ENCODE measurements at places on chromosomes 2 and 18.

DNA sequence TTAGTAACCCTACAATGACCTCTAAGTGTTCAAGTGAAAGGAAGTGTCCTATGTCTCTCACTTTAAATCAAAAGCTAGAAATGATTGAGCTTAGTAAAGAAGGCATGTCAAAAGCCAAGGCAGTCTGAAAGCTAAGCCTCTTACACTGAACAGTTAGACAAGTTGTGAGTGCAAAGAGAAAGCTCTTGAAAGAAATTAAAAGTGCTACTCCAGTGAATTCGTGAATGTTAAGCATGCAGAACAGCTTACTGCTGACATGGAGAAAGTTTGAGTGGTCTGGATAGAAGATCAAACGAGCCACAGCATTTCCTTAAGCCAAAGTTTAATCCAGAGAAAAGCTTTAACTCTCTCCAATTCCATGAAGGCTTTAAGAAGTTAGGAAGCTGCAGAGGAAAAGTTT lies 373.7 kb downstream of the NR4A2 start:
- DNase-seq: no peak

GRCh38 chr2:100707016-100707947 lies 112.7 kb upstream of the NPAS2 start:
- DNase-seq: no peak

DNA sequence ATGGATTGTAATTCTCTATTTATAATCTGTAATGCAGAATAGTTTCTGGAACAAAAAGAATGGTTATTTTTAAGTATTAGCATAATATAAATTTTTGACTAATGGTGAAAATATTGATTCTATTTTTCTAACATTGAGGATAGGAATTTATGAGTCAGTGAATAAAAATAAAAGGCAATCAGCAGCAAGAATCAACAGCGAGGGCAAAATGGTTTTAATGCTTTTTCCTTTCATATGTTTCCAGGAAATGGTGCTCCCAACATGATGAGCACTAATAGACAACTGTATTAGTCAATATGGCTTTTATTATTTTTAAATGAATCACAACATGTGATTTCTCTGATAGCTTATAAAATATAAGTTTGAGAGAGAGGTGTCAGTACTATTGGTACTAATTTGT lies 90.7 kb upstream of the TFPI start:
- no peak for DNase-seq

DNA sequence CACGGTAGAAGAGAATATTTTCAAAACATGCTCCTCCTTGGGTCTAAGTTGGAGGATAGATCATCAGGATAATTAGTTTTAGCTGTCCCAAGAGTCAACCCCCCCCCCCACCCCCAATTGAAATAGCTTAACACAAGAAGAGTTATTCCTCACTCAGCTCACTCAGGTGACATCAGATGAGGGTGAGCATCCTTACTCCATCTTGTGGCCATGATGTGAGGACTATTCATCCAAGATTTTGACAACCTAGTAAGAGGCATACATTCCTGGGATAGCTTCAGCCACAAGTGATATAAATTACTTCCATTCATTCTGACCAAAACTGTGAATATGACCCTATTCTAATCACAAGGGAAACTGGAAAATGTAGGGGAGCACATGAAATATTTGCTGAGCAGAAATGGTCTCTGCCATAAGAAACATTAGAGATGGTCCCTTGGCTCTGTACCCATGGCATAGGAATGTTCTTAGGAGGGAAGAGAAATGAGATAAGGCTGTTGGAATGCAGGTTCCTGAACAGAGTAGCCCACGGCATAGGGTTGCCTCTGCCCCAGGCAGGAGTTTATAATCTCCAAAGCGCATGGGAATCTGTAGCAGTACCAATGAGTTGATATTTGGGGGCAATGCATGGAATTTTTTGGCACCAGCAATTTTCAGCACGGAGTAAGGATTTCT lies 257.2 kb downstream of the CYRIA start:
- DNase-seq: no peak

DNA sequence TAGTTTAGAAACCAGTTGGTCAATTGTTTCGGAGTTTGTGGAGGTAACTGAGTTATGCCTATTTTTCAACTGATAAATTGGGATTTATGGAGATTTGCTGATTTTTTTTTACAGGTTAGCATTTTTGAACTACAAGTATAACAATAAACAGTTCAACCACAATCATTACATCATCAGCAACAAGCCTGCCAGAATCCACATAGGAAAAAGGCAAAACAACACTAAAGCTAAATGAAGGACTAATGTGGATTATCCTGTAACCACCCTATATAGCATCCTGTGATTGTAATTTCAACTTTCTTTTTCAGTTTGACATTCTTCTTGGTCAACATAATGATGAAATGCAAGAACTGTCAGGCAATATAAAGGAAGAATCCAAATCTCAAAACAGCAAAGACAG lies 76.5 kb downstream of the CCDC102B start:
- no peak for DNase-seq

DNA sequence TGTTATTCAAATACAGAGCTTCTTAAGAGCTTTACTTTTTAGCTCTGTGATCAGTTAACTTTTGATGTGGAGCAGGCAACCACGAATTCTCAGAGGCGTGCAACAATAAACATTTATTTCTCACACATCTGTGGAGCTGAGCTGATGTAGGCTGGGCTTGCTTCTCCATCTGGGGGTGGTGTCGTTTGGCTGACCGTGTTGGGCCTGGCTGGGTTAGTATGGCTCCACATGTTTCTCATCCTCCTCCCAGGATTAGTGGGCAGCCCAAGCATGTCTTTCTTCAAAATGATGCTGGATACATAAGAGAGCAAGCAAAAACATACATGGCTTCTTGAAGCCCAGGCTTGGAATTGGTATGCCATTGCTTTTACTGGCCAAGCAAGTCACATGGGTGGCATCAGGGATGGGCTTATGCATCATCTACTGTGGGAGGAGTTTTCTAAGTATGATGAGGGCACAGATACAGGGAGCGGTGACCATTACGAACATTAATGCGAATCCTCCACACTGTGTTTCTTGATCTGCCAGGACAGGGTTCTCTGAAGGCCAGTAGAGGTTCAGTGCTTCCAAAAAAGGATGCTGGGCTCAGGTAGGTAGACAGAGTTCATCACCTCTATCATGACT lies 157.0 kb upstream of the TNP1 start:
- no peak for DNase-seq

GRCh38 chr2:168220965-168221819 lies 26.2 kb downstream of the STK39 start:
- DNase-seq: no peak

DNA sequence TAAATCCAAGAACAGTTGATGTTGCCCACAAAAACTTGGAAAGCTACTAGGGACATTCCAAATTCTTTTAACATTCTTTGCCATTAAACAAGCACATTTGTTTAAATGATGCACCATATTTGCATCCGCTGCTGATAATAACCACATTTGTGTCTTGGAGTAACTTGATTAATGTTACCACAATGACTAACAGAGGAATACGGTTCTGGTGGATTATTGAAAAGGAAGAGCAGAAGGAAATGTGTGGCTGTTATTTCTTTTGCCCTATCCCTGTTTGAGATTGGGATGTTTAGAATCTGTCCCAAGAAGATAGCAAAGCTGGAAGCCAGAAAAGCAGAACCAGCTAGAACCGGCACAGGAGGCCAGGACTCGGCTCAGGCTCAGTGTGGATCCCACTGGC lies 39.2 kb upstream of the RASGRP3 start:
- DNase-seq: no peak

- DNase-seq: no peak
Observed at GRCh38 chr2:55922291-55922907, 1.2 kb downstream of the EFEMP1 start.

- DNase-seq: no peak
Observed at GRCh38 chr2:30926606-30927005, 119.4 kb upstream of the CAPN13 start.

DNA sequence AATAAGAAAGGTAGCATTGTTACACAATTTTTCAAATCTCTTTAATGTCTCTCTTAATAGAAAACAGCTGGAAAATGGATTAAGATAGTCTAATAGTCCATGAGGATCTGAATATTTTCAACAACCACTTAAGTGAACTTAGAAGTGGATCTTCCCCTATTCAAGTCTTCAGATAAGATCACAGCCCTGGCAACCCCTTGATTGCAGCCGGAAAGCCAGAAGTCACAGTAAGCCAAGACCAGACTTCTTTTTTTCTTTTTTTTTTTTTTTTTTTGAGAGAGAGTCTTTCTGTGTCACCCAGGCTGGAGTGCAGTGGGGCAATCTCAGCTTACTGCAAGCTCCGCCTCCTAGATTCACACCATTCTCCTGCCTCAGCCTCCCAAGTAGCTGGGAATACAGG lies 18.6 kb upstream of the ZC3H15 start:
- DNase-seq: no peak

GRCh38 chr18:5159080-5159479 lies 38.0 kb downstream of the AKAIN1 start:
- DNase-seq: peak; percentile 65

DNA sequence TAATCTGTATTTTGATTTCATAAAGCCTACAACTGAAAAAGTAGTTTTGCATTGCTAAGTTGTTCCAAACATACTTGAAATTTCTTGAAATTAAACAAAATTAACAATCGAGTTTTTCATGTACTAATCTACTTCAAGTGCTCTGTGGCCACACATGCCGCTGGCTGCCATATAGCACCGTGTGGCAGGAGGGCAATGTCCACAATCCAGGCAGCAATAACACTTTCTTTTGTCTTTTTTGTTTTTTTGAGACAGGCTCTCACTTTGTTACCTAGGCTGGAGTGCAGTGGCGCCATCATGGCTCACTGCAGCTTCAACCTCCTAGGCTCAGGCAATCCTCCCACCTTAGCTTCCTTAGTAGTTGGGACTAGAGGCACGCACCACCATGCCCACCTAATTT lies 36.1 kb downstream of the SAP130 start:
- DNase-seq: no peak

DNA sequence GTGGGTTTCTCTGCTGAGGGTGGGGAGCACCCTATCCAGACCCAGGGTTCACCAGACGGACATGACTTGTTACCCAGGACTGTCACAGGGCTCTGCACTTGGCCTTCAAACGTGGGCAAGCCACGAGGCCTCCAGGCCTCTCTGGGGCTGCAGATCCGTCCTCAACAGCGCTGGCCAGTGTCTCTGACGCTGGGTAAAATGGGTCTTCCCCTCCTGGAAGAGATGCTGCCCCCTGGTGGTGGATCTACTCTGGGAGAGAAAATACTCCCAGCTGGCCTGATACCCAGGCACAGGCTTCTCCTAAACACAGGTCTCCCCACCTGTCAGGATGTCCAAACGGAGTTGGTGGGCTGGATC lies 3.7 kb downstream of the GPR17 start:
- DNase-seq: peak; percentile 94

- peak; percentile 78 for DNase-seq
Observed at GRCh38 chr2:236512902-236513435, 56.7 kb upstream of the ACKR3 start.

DNA sequence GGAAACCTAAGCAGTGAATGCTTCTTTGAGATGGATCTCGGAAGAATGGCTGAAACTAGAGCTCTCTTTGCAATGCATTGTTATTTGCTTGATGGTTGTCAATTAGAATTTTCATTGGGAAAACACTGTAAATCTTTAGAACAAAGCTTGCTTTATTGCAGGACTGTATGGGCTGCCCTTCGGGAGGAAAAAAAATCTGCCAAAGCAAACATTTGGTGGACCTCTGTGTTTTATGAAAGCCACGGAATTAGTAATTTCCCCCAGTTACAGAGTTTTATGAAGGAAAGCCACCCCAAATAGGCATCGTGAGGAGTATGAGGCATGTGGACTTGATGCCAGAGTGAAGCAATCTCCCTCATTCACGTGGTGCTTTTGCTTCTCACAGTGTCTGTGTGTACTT lies 33.5 kb downstream of the RHBDD1 start:
- no peak for DNase-seq

DNA sequence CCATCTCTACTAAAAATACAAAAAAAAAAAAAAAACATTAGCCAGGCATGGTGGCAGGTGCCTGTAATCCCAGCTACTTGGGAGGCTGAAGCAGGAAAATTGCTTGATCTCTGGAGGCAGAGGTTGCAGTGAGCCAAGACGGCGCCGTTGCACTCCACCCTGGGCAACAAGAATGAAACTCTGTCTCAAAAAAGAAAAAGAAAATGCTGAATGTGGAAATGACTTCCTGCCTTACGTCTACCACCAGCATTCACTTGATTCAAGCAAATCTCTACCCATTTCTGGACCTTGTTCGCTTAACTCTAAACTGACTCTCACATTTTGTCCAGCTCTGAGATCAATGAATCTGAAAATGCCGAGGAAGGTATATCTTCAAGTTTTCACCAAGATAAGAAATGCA lies 825.3 kb downstream of the TRIB2 start:
- DNase-seq: no peak
